RPMI8226 (cell line): ENCODE measurements at places on chromosomes 16 and 17.
A peak's percentile ranks its signal among the peaks of the same experiment; 100 is the strongest.

- no peak for DNase-seq
These were observed 379.4 kb upstream of the TNRC6C start for GRCh38 chr17:77579131-77579530.

GRCh38 chr16:53541326-53541725 lies 38.3 kb upstream of the AKTIP start:
- DNase-seq: no peak

DNA sequence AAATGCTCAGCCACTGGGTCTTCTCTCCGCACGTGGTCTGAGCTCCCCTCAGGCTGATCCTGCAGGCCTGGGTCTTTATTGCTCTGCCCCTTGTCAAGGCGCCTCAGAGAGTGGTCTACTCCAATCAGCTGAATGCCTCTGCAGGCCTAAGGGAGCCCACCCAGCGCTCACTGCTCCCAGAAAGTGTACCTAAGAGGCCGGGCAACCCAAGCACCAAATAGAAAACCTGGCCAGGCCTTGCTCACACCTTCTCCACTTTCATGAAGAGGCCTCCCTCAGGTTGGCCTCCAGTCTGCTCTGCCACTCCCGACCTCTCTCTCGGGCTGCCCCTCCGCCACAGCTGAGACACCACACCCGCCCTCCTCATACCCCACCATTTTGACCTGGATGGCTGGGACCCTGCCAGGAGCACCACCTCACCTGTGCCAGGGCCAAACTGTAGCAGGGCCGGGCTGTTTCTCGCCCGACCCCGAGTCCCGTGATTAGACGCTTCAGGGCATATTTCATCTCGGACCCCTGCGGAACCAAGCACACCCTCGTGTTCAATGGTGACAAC lies 665 bp downstream of the MYBBP1A start:
- DNase-seq: no peak

DNA sequence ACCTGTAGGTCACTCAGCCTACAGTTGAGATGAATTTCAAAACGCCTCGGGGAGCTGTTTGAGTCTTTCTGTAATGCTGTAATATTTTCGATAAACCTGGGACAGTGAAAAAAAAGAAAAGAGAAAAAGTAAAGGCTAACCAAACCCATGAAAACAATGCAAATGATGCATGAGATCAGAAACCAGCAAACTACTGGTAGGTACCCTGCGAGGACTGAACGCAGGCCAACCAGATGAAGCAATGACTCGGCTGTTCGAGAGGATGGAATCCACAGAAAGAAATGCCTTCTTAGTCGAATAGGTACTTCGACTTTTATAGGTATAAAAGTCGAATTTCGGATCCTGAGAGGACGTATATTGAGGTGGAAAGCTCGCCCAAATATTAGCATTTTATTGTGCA lies 509 bp upstream of the ATAD5 start:
- DNase-seq: peak; percentile 24

GRCh38 chr17:9644910-9645751 lies at the start of gene USP43:
USP43 (plus strand) TSS chr17:9645517; CDS start chr17:9645633, 116 bp downstream.
- DNase-seq: peak; percentile 72

- no peak for DNase-seq
These were observed 22.5 kb upstream of the NSMCE1 start for GRCh38 chr16:27291106-27291505.

DNA sequence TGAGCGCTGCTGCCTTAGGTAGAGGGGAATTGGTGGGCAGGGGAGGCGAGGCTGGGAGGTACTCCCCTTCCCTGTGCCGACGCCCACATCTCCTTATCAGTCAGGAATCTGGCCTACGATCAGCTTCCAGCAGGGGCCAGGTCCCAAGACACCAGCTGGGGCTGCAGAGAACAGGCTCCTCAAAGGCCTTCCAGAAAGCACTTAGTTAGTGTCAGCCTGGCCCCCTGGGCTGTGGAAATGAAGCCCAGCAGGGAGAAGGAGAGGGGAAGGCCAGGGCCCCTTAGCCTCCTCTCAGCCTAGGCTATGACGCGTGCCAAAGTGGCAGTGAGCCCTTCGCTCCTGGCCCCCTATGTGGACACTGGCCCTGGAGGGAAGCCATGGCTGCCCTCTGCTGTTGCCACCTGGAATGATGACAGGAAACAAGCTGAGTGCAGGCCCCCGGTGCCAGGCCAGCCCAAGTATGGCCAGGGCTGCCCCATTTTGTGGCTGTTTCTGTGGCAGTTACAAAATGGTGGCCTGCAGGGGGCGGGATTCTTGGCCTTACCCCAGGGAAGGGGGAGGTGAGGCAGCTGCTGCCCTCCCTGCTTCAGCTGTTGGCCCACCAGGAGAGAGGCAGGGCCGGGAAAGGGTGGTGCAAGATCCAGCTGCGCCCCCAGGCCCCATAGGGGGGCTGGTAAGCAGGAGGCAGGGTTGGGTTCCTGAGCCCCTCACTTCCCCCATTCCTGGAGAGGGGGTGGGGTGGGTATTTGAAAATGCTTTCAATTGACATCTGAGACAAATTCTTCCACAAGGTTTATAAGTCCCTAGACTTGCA lies 11.3 kb downstream of the TBX4 start:
- DNase-seq: no peak

DNA sequence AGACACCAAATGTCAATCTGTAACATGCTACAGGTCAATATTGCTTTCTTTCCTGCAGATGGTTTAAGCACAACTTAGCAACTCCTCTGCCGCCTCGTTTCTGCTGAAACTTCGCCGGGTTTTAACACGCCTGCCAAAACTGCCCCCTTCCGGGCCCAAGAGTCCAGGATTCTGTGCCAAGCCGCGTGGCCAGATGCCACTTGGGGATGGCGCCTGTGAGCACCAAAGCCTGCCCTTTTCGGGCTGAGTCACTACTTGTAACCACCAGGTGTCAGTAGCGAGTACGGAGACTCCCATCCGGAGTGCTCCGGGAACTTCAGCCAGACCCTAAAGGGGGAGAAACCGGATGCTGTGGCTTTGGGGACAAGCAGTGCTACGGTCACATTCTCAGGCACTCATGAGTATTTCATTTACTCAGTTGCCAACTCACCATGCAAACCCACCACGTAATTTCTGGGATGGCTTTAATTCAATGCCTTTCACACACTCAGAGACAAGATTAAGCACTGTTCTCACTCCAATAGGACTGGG lies 7.8 kb downstream of the PMP22 start:
- peak; percentile 85 for DNase-seq

- no peak for DNase-seq
These were observed 48.7 kb downstream of the PGS1 start for GRCh38 chr17:78427140-78427539.

DNA sequence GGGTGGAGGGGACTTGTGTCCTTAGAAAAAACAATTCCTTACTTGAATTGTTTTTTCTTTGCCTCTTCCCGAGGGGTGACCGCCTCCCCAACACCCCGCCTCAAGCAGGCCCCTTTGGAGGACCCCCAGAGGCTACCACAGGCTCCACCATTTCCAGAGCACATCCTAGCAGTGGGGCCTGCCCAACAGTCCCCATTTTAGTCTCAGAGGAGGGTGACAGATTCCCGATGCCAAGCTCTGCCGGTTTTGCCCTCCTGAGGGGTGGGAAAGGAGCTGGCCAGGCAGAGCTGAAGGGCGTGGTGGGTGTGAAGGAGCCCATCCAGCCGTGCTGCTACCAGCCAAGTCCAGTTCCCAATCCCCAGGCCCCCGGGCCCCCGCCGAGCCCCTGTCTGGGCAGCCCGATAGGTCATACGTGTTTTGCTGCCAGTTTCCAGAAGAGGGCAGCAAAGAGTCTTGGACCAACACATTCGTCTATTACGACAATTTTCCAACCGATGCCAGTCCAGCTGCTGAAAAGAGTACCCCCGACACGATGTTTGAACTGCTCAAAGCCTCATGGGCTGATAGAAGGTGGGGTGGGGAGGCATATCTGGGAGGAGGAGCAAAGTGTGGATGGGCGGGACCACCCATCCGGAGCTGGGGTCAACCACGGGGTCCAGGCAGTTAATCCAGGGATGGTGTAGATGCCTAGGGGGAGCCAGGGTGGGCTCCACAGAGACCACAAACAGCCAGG lies 18.8 kb upstream of the GAA start:
- peak; percentile 73 for DNase-seq

DNA sequence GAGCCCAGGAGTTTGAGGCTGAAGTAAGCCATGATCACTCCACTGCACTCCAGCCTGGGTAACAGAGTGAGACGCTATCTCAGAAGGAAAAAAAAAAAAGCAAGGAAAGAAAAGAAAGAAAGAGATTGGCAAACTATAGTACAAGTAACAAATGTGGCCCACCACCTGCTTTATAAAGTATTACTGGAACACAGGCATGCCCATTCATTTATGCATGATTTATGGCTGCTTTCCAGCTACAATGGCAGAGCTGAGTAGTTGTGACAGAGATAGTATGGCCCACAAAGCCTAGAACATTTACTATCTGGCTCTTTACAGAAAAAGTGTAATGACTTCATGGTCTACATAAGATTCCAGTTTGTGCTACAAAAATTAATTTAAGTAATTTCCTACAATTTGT lies 23.6 kb downstream of the C16orf87 start:
- no peak for DNase-seq

GRCh38 chr16:66391726-66392670 lies 25.5 kb downstream of the CDH5 start:
- no peak for DNase-seq

GRCh38 chr17:55742272-55743102 lies 8.4 kb upstream of the PCTP start:
- peak; percentile 17 for DNase-seq
